ENCODE measurements at places on chromosomes 1 and 21.

DNA sequence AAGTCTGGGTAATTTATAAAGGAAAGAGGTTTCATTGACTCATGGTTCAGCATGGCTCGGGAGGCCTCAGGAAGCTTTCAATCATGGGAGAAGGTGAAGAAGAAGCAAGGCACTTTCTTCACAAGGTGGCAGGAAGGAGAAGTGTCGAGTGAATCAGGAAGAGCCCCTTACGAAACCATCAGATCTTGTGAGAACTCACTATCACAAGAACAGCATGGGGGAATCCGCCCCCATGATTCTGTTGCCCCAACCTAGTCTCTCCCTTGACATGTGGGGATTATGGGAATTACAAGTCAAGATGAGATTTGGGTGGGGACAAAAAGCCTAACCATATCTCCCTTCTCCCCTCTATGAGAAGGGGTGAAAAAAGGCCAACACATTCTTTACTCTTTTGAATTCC lies 11.2 kb upstream of the IVNS1ABP start:
- DNase-seq: no peak

GRCh38 chr21:38171723-38172344 lies 85.0 kb upstream of the KCNJ15 start:
- DNase-seq: peak; percentile 41

GRCh38 chr1:19835578-19835977 lies 20.5 kb upstream of the RNF186 start:
- DNase-seq: no peak

- no peak for DNase-seq
Measured at GRCh38 chr1:205794011-205794730, 18.8 kb downstream of the SLC41A1 start.

DNA sequence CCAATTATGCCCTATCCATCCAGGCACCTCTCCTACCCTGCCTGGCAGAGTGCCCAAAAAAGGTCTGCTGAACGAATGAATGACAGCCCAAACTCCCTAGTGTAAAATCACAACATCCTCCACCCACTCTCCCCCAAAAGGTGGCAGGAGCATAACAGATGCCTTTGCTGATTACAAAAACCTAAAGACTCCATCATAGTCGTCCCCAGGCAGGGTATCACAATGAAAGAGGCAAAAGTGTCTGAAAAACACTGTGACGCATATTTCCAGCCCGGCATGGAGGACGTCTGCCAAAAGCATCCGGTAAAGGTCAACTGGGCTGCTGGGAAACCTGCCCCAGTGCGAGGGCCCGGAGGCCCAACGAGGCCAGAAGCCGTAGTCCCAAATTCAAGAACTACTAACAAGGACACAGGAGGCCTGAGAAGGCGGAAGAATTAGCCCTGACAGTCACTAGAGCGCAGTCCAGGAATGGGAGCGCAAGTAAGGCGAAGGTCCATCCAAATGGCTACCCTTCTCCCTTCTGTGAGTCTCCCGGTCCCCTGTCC lies 576 bp downstream of the SMIM12 start:
- DNase-seq: peak; percentile 60

DNA sequence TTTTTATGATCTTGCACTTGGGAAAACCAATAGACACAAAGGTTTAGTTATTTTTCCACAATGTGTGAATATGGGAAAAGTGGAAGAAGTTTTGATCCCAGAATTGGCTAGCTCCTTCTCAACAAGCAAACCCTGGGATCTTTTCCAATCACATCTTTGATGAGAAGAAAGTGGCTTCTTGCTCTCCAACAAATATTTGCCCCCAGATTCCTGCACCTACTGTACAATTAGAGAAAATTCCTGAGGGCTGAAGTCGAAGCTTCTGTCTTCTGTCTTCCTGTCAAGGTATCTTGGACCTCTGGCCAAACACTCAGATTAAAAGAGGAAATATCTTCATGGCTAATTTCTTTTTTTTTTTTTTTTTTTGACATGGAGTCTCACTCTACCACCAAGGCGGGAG lies 113.1 kb upstream of the SLC45A1 start:
- peak; percentile 42 for DNase-seq

DNA sequence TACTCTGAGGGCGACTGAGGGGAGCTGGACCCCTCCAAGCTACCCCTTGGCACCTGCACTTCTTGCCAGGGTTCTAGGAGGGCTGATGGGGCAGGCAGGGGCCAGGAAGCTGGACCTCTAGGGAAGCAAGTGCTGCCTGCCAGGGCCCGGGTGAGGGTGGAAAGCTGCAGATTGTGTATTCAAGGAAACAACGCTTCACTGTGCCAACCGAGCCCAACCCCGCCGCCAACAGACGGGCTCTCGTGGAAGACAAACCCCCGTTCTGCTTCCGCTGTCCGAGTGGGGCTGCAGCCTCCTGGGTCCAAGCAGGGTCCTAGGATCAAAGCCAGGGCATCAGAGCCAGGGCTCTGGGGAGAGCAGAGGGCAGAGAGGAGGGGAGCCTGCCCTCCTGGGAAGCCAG lies 3.2 kb downstream of the EFHD2 start:
- no peak for DNase-seq
